ENCODE measurements at places on chromosomes 7 and 10.
A peak's percentile ranks its signal among the peaks of the same experiment; 100 is the strongest.

GRCh38 chr7:17005271-17005670 is 123.5 kb upstream of the AGR3 start:
- DNase-seq = peak; percentile 47

- DNase-seq = no peak
Measured at GRCh38 chr10:85735997-85736396, 630.6 kb downstream of the GRID1 start.

DNA sequence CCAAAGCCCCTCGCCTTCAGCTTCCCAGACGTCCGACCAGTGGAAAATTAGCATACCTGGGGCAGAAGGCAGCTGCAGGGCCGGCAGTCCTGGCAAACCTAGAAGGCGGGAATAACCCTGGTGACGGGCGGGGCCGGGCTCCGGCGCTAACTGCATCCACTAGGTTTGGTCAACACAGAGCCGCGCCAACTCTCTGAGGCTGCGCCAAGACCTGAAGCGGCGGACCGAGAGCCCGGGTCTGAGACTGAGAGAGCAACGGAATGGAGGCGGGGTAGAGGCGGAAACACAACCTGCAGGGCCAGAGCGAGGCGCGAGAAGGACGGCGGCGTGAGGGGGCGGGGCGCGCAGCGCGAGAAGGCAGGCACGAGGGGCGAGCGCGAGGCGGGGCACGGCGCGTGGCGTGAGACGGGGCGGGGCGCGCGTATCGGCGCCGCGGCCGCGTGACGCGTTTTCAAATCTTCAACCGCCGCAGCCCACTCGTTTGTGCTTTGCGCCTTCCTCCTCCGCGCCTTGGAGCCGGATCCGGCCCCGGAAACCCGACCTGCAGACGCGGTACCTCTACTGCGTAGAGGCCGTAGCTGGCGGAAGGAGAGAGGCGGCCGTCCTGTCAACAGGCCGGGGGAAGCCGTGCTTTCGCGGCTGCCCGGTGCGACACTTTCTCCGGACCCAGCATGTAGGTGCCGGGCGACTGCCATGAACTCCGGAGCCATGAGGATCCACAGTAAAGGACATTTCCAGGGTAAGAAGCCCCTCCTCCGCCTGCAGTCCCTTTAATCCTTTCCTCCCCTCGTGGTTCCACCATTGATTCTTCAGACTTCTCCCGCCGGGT is at the start of the genes DBF4 and SLC25A40:
DBF4 (plus strand) TSS at position 454 of the 829 bp plus-strand sequence; CDS start at position 694, 240 bp downstream.
SLC25A40 (minus strand) TSS at position 321 of the 829 bp plus-strand sequence. CDS start 17,633 bp downstream, outside the sequence.
- peak; percentile 94 for DNase-seq

- no peak for DNase-seq
Measured at GRCh38 chr7:80260606-80261005, 126.0 kb downstream of the GNAI1 start.

- peak; percentile 71 for DNase-seq
Measured at GRCh38 chr7:101927802-101928201, 110.4 kb downstream of the CUX1 start.

DNA sequence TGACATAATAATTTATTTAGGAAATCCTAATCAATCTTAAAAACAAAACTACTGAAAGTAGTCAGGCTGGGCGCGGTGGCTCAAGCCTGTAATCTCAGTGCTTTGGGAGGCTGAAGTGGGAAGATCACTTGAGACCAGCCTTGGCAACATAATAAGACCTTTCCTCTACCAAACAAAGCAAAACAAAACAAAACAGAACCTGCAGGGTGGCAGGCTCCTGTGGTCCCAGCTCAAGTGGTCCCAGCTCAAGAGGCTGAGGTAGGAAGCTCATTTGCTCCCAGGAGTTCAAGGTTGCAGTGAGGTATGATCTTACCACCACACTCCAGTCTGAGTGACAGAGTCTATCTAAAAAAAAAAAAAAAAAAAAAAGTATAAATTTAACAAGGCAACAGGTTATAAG is 748.0 kb downstream of the CNTNAP2 start:
- DNase-seq = no peak

GRCh38 chr7:22002726-22003125 is 57.0 kb upstream of the CDCA7L start:
- DNase-seq = no peak

- DNase-seq = peak; percentile 34
Measured at GRCh38 chr7:42931447-42931833, 534 bp downstream of the PSMA2 start.

Measured in dermis blood vessel endothelial cell (primary cell).